ENCODE measurements at places on chromosomes 1 and 21.
A peak's percentile ranks its signal among the peaks of the same experiment; 100 is the strongest.

GRCh38 chr1:184822267-184822666, 67.6 kb upstream of the EDEM3 start:
- no peak for DNase-seq

GRCh38 chr1:33168556-33169289, 13.1 kb downstream of the TRIM62 start:
- DNase-seq = no peak

DNA sequence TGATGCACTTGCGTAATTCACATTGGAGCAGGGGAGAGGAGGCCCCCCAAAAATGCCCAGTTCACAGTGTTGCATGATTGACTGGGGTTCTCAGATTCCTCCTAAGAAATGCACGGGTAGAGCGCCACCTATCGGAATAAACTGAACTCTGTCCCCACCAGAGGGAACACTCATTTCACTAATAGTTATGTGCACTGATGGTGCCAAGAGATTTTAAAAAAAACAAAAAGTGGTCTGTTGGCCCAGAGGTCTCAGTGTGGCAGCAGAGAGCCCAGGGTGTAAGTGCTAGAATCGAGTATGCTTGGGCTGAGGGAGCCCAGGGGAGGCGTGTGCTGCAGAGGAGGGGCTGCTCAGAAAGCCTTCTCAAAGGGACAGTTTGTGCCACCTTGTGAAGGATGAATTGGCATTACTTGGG, 6.9 kb downstream of the PINK1 start:
- peak; percentile 51 for DNase-seq

DNA sequence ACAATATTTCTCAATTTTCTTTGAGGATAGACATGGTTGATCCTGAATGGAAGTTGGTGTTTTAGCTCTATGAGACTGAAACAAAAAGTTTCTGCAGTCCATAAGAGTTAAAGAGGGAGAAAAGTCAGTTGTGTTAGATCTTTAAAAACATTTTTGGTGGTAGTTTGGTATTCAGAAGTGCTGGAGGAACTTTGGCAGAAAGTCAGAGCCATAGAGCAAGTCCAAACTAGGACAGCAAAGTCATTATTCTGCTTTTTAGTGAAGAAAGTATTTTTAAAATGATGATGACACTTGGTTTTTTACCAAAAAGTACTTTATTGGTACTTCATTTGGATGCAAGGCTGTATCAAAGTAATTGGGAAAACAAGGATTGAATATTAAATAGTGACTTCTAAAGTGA, 41.8 kb downstream of the FNBP1L start:
- DNase-seq = no peak

- no peak for DNase-seq
Observed at GRCh38 chr1:184326278-184326677, 60.6 kb upstream of the C1orf21 start.

DNA sequence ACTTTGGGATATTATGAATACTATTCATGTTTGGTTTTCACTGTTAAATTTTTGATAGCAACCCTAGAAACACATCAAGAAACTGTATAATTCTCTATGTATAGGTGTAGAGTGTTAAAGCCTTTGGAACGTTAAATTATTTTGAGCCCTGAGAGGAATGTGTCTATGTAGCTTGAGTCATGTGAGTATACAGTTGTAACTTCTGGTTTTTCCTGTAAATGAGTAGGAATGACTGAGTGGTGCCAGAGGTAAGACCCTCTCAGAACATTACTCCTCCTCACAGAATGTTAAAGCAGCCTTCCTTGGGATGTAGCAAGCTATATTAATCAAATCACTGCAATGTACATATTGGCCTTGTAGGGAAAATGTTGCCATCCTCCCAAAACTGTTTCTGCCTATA, 69.0 kb downstream of the C1orf21 start:
- DNase-seq = peak; percentile 27

- DNase-seq = no peak
Observed at GRCh38 chr1:119866451-119866850, 29.9 kb downstream of the ADAM30 start.

DNA sequence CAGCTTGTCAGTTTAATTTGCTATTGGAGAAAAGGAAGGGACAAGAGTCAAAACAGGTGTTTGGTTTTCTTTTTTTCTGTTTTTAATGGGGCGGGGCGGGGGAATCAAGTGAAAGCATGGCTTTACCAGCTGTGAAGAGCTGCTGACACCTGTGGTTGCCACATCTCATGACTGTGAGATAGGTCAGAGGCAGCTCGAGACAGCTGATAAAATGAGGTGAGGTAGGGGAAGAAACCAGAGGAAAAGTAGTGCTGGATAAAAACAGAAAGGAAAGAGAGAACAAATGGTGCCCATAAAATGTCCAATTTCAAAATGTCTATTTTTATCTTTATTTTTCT, 272.3 kb downstream of the NEGR1 start:
- DNase-seq = no peak

GRCh38 chr1:198837278-198838021, 198.6 kb downstream of the PTPRC start:
- no peak for DNase-seq

DNA sequence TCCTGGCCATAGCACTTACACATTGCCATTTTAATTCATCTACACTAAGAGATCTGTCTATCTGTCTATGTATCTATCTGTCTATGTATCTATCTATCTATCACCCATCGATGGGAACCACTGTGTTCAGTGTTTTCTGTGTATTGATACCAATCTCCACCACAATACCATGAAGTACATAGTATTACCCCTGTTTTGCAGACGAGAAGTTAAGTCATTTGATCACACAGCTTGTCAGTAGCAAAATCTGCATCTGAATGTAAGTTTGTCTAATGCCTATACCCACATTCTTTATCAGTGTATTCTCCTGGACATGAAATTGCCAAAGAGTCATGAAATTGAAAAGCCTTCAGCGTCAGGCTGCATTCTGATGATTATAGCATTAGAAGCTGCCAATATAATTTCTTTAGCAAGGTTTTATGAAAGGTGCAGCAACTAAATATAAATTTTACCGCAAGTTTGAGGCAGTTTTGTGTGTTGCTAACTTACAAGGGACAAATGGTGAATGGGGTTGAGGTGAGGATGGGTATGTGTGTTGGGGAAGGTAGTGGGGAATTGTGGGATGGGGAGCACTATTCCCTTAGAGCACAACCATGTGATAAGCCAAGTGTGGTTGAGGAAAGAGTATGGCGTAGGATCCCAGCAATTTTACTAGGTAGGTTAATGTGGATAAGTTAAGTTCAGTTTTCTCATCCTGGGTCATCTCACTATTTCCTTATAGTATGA, 24.2 kb downstream of the SLAMF1 start:
- no peak for DNase-seq

GRCh38 chr1:41862384-41863221, 56.1 kb downstream of the HIVEP3 start:
- peak; percentile 83 for DNase-seq

DNA sequence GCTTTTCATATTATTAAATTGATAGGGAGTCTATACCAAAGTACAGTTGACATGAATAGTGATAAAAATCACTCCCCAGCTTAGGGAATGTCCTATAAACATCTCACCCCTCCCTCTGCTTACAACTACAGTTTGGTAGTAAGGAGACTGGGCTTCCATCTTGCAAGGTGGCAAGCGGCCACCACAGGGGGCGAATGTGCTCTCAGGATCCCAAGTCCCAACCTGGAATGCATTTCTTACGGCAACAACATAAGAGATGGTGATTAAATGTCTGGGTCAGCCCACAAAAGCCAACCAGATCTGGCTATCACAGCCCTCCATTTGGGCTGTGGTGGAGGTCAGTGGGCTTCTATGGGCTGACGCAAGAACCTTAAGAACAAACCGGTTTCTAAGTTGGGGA, 68.0 kb downstream of the SMYD2 start:
- no peak for DNase-seq

DNA sequence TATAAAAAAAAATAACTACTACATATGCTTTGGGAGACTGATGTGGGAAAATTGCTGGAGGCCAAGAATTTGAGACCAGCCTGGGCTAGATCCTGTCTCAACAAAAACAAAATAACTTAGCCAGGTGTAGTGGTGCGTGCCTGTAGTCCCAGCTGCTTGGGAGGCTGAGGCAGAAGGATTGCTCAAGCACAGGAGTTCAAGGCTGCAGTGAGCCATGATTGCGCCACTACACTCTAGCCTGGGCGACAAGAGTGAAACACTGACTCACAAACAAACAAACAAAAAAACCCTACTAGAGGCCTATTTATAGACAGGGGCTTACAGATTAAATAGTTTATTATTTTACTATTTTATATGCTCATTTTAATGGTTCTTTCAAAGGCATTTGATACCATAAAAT, 80.0 kb downstream of the LHX4 start:
- peak; percentile 53 for DNase-seq

- no peak for DNase-seq
Observed at GRCh38 chr1:242467556-242468145, 56.8 kb downstream of the PLD5 start.
